Heart right ventricle (tissue), 16 donors: ENCODE measurements at places on chromosomes 16 and 17. TPM values are rescaled to one million over a fixed set of nuclear protein-coding genes. Genes with fewer than 3 reads are reported as not detected.

The OTOP3 gene
- not detected for total RNA-seq

The CORO6 gene
- 80.5 TPM for total RNA-seq

The SEPTIN1 gene
- total RNA-seq = 2.0 TPM

The KRT33B gene
- not detected for total RNA-seq

The ZNF423 gene
- 8.4 TPM for total RNA-seq

The SOST gene
- total RNA-seq = not detected

DNA sequence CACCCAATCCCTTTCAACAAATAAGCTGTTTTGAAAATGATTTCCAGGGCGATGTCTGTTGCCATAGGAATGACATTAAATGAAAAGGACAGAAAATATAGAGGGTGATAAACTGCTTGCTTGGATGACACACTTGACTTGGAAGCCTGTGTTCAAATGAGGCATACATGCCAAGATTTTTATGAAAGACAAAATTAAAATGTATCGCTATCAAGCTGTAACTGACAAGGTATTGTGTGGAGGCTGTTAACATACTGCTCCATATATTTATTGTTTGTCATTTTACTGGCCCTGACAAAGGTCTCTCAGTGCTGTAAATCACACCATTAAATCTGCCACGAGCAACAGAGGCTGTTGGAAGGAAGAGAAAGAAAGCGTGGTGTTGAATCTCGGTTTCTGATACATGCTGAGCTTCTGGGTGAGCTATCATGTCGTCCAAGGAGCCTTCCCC is 456.2 kb upstream of the SALL1 start:
- DNase-seq = no peak

- no peak for DNase-seq
These were observed 9.4 kb upstream of the SLC52A1 start for GRCh38 chr17:5044630-5045029.

DNA sequence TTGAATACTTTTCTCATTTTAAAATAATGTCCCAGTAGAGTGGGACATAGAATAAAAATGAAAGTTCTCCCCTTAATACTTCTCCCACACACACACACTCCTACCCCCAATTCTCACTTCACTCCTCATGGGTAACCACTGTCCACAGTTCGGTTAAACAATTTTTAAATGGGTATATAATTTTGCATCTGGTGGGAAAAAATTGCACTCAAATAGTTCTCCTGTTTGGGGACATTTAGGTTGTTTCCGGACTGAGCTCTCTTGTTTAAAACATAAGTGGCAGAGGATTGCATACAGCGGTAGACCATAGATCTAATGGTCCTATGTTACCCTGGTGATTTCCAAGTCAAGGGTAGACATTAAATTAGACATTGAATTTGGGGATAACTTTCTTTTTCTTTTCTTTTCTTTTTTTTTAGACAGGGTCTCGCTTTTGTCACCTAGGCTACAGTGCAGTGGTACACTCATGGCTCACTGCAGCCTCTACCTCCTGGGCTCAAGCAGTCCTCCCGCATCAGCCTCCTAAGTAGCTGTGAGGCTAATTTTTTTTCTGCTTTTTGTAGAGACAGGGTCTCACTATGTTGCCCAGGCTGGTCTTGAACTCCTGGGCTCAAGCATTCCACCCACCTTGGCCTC is 138.3 kb downstream of the SOCS1 start:
- DNase-seq = no peak

DNA sequence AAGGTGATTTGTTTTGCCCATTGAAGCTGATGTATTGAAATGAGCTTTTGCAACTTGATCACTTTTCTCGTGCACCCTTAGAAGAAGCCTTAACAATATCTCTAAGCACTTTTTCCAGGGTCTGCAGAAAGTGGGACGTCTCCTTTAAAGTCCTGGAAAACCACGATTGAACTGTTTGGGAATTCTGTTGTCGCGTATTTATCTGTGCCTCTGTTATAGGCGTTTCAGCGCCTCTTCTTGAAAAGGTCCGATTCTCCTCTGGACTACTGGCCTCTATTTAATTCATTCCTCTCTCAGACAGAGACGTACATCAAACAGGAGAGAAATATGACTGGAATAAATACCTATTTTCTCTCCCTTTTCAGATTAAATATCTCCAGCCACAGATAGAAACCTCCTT is 262.4 kb upstream of the PSMD7 start:
- no peak for DNase-seq

DNA sequence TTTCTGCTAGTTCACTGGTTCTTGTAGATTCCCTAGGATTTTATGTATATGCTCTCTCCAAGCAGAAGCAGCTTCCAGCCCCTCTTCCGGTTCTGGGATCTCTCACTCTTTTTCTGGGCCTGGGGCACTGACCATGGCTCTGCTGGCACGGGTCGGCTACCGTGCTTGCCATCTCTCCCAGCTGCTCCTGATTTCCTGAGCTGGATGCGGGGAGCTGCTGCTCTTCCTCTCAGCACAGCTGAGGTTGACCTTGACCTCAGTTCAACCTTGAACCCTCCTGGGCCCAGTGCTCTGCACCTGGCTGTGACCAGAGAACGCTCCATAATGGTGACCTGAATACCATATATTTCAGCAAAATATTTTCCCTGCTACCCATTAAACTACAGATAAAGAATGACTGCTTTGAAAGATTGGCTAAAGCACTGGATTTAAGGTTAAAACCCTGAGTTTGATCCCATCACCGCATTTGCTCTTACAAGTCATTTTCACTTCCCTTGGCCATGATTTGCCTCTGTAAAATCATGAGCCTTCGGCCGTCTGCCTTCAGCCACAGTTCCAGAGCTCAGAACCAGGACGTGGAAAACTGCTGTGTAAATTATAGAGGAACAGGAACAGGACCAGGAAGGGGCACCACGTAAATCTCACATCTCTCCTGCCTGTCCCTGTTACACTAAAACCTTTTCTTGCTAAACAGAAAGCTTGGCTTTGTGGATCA is 130.8 kb upstream of the CHMP6 start:
- no peak for DNase-seq

- DNase-seq = no peak
These were observed 21.0 kb upstream of the TNS4 start for GRCh38 chr17:40522250-40522960.

GRCh38 chr16:63323722-63324705 is 1287.8 kb upstream of the CDH8 start:
- DNase-seq = no peak

DNA sequence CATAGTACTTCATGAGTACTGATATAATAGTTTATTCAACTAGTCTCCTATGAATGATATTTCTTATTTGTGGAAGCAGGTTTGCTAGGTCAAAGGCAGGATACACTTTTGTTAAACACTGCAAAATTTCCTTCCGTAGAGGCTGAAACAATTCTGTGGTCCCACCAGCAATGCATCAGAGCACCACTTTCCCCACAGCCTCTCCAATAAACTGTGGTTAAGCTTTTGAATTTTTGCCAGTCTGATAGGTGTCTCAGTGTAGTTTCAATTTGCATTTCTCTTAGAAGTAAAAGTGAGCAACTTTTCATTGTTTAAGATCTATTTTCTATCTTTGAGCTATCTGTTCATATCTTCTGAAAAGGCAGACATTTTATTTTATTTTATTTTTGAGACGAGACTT is 36.4 kb upstream of the CORO6 start:
- DNase-seq = no peak

DNA sequence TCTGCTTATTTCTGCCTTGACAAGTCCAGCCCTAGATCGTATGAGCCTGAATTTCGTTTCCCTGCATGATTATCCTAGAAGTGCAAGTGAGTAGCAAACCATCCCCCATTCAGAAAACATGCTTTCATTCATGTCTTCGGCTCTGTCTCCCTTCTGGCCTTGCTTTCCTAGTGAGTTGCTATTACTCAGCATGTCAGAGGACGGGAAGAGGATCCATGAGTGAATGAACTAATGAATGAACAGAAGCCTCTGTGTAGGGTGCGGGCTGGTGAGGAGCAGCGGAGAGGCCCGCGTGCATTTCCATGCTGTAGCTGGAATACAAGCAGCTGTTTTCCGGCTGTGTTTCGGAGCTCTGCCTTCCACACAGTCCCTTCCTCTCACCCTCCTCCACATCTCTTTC is 155.7 kb upstream of the NOL11 start:
- DNase-seq = no peak

GRCh38 chr16:1639860-1640259 is 27.7 kb downstream of the CRAMP1 start:
- DNase-seq = no peak

DNA sequence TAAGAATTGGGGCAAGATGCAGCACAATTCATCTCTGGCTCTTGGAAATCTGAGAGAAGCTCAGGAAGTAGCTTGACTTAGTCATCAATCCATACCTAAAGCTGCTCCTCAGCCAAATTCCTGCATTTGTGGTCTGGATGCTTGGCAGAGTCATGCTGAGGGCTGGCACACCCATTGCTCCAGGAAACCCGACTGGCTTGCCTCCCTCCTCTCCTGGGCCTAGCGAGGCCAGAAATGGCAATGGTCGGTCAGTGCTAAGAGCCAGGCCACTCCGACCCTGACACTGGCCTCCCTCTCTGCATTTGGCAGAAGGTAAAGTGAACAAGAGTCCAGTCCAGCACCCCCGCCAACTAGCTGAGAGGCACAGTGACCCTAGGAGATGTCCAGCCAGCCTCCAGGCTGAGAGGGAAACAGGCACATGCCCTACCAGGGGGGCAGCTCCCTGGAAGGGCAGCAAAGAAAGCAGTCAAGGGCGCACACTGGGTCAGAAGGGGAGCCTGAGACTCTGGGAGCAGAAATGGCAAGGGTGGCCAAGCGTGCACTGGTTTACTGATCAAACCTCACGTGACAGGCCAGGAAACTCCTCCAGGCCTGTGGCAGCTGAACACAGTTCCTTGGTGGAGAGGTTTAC is 10.0 kb downstream of the POLDIP2 start:
- no peak for DNase-seq

DNA sequence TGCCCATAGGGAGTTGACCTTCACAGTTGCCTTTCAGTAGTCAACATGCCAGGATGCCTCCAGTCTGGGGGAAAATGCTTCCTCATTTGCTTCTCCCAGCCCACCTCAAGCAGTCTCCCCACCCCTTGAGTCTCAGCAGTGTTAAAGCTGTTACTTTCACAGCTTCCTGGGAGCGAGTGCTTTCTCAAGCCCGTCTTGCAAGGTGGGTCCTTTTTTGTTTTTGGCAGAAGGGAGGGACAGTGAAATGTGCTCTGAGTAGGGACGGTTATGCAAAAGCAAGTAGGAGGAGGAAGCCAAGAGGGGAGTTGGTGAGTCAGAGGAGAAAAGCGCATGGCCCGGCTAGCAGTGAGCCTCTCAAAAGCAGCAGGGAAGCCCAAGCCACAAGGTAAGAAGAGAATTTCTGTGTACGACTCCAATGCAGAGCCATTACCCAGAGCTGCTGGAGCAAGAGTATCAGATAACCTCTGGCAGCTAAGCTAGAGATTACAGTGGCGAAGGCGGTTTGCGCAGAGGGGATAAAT is at the start of gene CHST4:
Gene CHST4, plus strand, starts transcription at position 316 of the 521 bp plus-strand sequence. CDS start 10,252 bp downstream, outside the sequence.
- DNase-seq = no peak

DNA sequence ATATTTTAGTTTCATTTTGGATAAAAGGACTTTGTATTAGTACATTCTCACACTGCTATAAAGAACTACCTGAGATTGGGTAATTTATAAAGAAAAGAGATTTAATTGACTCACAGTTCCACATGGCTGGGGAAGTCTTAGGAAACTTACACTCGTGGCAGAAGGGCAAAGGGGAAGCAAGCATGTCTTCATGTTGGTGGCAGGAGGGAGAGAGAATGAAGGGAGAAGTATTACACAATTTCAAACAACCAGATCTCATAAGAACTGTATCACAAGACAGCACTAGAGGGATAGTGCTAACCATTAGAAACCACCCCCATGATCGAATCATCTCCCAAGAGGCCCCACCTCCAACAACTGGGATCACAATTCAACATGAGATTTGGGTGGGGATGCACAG is 142.9 kb downstream of the USP31 start:
- DNase-seq = no peak

- no peak for DNase-seq
These were observed 46.8 kb upstream of the TMEM97 start for GRCh38 chr17:28272166-28272565.

DNA sequence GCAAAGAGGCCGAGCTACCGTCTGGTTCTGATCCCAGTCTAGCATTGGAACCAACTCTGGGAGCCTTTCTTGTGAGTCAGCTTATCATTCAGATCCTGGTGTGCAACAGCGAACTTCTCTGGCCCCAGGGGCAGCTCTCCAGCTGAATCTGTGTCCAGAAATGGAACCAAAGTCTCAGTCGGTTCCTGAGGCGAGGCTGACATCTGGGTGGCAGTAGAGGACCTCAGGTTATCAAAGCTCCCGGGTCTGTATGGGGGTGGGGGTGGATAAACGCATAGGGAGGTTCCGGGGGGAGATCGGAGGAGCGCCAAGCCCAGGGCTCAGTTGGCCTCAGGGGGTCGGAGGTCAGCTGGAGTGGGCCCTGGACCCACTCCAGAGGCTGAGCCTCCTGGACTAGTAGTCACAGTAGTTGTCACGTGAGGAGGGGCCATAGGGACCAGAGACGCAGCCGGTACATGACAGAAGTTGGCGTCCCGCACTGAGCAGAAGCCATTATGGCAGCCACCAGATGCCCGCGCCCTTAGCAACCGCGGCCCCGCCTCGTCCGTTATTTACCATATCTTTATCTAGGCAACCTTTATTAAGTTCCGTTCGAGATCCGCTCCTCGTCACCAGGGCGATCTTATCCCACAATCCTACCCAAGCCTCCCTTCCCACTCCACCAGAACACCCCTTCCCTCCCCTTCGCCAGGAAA is 12.9 kb downstream of the RDM1 start:
- DNase-seq = no peak

GRCh38 chr17:45857977-45858708 is 13.5 kb downstream of the SPPL2C start:
- no peak for DNase-seq

GRCh38 chr17:81717049-81717765 is 5.1 kb downstream of the SLC25A10 start:
- no peak for DNase-seq

DNA sequence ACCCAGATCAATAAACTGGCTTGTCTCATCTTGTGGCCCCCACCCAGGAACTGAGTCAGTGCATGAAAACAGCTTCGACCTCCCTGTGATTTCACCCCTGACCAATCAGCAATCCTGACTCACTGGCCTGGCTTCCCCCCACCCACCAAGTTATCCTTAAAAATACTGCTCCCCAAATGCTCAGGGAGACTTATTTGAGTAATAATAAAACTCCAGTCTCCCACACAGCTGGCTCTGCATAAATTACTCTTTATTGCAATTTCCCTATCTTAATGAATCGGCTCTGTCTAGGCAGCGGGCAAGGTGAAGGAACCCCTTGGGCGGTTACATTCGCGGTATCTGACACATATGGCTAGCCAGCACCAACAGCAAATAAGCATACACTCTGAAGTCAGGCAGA is 9.8 kb upstream of the RABEP1 start:
- DNase-seq = no peak

GRCh38 chr16:69606985-69607384 is 41.2 kb downstream of the NFAT5 start:
- DNase-seq = no peak
